ENCODE measurements at places on chromosomes 16 and 17. TPM values are rescaled to one million over a fixed set of nuclear protein-coding genes. Genes with fewer than 3 reads are reported as not detected.

- DNase-seq: peak; percentile 59
Observed at GRCh38 chr17:73232587-73233373, 28.9 kb downstream of the CPSF4L start.

DNA sequence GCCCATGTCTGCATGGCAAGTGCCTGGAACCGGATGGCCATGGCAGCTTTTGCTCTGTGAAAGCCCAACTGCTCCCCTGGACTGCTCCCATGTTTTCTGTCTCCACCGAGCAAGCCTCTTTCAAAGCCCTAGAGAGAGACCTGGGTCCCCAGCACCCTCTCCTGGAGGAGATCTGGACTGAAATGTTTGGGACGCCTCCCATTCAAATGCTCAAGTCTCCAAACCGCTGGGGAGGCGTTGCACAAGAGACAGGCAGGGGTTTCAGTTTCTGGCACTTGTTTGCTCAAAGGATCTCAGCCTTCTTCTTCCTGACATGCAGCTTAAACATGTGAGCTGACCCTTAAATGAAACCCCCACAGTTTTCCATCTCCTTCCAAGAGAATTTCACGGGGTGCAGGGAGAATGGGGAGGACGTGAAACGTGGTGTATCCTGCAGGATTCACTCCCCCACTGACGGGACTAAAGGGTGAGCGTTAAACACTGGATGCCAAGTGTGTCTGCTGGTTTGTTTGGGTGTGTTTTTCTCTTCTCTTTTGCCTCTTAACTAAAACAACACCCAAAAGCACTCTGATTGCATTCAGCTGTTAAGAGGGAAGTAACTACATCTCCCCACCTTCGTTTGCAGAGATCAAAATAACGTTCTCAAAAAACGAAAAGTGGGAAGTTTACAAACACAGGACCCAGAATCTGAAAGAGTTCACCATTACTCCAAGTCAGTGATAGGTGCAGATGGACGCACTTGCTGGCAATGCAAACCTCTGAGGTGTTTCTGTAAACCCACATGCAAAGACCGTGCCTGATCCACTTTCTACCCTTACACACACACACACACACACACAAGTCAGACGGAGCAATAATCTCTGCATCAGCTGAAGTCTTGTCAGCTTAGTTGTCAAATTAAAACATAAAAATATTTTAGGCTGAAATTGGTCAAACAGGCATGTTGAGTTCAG, 256.9 kb downstream of the C16orf95 start:
- peak; percentile 71 for DNase-seq

DNA sequence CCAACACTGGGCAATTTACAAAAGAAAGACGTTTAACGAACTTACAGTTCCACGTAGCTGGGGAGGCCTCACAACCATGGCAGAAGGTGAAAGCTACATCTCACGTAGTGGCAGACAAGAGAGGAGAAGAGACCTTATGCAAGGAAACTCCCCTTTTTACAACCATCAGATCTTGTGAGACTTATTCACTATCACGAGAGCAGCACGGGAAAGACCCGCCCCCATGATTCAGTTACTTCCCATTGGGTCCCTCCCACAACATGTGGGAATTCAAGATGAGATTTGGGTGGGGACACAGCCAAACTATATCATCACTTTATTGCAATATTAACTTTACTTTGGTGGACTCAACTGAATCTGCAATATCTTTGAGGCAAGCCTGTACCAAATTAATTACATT, 11.9 kb upstream of the ENGASE start:
- no peak for DNase-seq

- peak; percentile 39 for DNase-seq
Observed at GRCh38 chr16:16861546-16861945, 482.6 kb downstream of the NPIPA7 start.

DNA sequence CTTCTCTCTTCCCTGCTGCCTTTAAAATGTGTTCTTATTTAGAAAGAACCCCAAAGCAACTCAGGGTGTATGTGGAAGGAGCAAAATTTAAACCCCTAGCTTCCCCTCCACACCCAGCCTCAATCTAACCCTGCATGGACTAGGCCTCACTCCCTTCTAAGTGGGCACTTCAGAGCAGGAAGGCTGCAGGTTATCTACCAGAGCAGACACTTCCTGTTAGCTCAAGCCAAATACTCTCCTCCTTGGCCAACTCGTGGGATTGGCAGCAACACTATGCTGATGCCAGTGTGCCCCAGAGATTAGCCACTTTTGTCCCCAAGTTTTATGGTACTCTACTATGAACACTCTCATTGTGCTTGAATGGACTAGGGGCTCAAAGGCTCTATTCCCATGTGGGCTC, 35.6 kb downstream of the CCDC42 start:
- DNase-seq: no peak

- peak; percentile 70 for DNase-seq
Observed at GRCh38 chr16:10521681-10522274, 58.6 kb downstream of the EMP2 start.

- peak; percentile 62 for DNase-seq
Observed at GRCh38 chr17:31068291-31068690, 26.5 kb upstream of the NF1 start.

DNA sequence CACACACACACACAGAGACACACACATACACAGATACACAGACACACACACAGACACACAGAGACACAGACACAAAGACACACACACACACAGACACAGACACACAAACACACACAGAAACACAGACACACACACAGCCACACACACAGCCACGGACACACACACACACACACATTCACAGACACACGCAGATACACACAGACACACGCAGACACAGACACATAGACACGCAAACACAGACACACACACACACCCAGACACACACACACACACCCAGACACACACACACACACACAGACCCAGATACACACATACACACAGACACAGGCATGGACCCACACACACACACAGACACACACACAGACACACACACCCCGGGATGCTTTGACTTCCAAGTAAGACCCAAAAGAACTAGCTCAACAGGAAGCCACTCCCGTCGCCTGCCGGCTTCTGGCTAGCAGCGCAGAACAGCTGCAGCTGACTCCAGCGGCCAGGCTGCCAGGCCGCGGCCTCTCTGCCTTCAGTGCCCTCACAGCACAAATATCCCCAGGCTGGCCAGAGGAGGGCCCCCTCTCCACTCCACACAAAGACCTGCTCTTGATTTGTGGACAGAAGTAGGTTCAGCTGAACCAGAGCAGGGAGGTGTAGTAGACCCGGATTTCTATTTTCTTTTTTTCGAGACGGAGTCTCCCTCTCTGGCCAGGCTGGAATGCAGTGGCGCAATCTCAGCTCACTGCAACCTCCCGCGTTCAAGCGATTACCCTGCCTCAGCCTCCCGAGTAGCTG, 6.0 kb upstream of the CHRNE start:
- peak; percentile 85 for DNase-seq

DNA sequence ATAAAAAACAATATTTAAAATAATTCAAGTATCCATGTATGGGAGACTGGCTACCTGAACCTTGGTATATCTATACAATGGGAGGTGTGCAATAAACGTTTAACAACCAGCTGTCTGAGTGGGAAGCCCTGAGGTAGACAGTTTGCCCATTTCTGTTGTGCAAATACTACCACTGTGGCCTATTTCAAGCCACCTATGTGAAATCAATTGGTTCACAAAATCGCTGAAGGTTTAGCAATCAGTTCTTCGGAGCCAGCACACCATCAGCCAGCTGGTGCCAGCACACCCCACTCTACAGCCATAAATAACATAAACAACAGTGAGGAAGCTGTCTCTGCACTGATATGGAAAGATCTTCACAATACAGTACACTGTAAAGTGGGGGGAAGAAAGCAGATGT, 46.7 kb upstream of the KDM8 start:
- no peak for DNase-seq

- DNase-seq: peak; percentile 15
Observed at GRCh38 chr17:20926532-20926931, 116.3 kb downstream of the USP22 start.

DNA sequence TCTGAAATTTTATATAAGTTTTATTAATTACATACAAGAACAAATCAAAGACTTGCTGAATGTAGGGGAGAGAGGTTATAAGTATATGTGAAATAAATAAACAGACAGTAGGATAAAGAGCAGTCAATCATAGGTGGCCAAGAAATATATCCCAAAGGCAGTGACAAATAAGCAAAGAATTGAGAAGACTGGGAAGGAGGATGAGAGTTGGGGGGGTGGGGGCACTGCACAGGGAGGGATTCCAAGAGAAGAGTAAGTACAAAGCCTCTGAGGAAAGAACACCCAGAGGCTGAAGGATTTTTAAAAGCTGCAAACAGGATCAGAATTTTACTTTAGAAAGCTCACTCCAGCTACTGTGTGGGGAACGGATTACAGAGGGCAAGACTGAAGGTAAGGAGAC, 2.8 kb downstream of the PELP1 start:
- DNase-seq: peak; percentile 24

DNA sequence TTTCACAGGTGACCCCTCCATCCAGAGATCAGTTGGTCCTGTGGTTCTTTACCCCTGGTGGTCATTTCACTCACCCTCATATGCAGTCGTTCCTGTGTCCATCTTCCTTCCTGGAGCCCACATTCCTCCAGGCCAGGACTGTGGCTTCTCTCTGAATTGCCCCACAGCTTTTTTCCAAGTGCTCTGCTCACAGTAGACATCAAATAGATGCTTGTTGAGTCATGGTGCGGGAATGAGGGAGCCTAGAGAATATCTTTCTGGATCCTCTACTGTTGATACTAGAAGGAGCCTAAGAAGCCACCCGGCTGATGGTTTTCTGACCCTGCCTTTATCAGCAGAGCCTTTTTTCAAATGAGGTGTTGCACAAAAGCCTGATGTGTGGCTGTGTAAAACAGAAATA, 10.4 kb downstream of the USB1 start:
- DNase-seq: peak; percentile 82

- DNase-seq: no peak
Observed at GRCh38 chr17:64689106-64689505, 27.0 kb upstream of the SMURF2 start.

DNA sequence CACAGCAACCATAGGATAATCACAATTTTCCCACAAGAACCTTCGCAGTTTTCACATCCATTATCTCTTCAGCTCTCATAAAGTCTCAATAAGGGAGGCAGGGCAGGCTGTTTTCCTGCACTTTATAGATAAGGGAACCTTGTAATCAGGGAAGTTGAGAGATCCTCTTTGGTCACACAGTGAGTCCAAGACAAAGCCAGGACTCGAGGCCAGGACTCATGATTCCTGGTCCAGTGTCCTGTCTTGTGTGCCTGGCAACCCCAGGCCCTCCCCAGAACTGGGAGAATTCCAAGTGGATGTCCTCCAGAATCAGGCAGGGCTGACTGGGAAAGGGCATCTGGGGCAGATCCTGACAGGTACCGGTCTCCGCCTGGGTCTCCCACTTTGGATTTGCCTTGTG, 23.1 kb upstream of the PHF12 start:
- DNase-seq: no peak

DNA sequence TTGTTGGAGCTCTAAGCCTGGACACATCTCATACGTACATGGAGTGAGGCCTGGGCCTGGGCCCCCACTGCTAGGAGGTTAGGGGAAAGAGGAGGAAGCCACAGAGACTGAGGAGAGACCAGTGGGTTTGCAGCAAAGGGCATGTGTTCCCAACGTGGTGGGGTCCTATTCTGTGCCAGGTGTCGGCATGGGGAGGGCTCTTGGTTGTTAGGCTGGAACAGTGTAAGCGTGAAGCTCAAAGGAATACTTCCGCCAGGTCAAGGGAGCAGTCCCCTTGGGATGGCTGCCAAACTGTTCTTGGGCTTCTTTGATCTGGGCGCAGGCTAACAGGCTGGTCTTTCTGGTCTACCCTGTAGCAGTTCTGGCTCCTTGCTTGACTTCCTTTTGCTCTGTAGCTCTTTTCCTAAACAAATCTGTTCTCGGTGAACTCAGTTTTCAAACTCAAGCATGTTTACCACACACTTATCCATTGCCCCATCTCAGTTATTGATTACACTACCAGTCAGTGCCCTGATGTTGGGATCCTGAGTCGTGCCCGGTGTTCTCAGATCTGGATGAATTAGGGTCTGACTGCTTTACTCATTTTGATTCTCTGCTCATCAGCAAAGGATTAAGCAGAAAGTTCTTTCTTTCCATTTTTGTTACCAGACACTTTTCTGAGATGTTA, 36.4 kb downstream of the GPT2 start:
- no peak for DNase-seq

- no peak for DNase-seq
Observed at GRCh38 chr17:14749269-14749668, 448.4 kb downstream of the HS3ST3B1 start.

DNA sequence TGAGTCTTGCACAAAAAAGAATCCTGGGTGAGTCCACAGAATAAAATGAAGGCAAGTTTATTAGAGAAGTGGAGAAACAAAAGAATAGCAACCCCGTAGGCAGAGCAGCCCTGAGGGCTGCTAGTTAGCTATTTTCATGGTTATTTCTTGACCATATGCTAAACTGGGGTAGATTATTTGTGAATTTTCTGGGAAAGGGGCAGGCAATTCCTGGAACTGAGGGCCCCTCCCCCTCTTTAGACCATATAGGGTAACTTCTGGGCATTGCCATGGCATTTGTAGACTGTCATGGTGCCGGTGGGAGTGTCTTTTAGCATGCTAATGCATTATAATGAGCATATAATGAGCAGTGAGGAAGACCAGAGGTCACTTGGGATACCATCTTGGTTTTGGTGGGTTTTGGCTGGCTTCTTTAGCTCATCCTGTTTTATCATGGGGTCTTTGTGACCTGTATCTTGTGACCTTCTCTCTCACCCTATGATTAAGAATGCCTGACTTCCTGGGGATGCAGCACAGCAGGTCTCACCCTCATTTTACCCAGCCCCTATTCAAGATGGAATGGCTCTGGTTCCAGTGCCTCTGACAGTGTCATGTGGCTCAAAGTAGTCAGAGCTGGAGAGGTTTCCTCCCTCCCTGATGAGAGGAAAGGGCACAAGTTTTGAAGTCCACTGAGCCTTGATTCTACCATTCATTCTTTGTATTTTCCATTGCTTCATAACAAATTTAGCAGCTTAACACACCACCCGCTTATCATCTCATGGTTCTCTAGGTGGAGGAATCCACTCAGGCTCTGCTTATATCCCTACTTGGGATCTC, 55.7 kb upstream of the LGALS9 start:
- no peak for DNase-seq

DNA sequence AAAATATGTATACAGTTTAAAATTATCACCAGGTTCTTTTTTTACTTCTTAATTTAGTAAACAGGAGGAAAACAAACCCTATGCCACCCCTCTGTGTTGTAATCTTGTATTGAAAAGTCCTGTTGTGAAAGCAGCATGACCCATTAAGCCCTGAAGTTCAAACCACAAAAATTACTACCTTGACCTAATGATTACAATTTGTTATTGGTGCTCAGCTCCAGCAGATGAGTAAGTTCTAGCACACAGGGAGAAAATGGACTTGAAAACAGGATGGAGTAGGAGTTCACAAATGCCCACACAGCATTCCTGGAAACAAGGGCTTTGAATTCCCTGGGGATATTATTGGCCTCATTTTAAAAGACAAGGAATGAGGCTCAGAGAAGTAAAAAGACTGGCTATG, 505.8 kb upstream of the ERCC4 start:
- DNase-seq: no peak

Gene CDRT15L2
- total RNA-seq: not detected

Gene NFATC3
- total RNA-seq: 24.9 TPM

Gene GP1BA
- not detected for total RNA-seq

Gene TPPP3
- 0.69 TPM for total RNA-seq

Gene FSCN2
- not detected for total RNA-seq

Gene KREMEN2
- total RNA-seq: 2.1 TPM

Gene MARF1
- total RNA-seq: 11.7 TPM

Gene P2RX1
- total RNA-seq: not detected

Gene SYNGR2
- 34.6 TPM for total RNA-seq

Gene SPNS2
- 0.54 TPM for total RNA-seq

Gene GEMIN4
- total RNA-seq: 13.4 TPM

Gene NLRC3
- total RNA-seq: not detected

Gene TMIGD1
- total RNA-seq: not detected

All from M059J (cell line).